Renal cortical epithelial cell (primary cell): ENCODE measurements at places on chromosomes 5 and 9.

GRCh38 chr5:156552855-156553358, 225.9 kb downstream of the SGCD start:
- DNase-seq = no peak

- peak; percentile 84 for DNase-seq
Measured at GRCh38 chr5:73136055-73136562, 15.7 kb downstream of the TMEM171 start.

DNA sequence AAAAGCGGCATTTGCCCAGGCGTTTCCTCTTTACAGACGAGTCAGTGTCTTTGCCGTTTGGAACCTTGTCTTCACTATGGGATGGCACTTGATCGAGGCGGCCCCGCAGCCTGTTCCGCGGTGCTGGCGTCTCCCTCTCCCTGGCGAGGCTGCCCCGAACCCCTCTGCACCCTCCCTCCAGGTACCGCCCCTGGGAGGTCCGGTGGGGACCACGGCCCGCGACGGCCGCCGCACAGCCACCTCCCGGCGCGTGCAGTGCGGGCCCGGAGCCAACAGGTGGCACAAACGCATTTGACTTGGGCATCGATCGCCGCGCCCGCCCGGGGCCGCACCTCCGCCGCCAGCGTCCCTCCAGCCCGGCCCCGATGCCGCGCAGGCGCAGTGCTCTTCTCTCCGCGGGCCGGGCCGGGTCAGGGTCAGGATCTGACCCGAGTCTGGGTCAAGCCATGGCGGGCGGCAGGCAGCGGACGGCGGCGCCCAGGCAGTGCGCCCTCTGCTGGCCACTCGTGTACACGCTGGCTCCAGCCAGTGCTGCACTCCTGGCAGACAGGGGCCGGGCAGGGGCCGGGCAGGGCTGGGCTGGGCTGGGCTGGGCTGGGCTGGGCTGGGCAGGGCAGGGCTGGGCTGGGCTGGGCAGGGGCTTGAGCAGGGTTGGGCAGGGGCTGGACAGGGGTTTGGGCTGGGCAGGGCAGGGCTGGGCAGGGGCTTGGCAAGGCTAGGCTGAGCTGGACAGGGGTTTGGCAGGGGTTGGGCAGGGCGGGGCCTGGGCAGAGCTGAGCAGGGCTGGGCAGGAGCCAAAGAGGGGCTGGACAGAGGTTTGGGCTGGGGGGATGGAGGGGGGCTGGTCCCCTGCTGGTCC, 155.8 kb upstream of the IRX4 start:
- no peak for DNase-seq

GRCh38 chr9:33025572-33026342, 684 bp downstream of the DNAJA1 start:
- DNase-seq = peak; percentile 29

DNA sequence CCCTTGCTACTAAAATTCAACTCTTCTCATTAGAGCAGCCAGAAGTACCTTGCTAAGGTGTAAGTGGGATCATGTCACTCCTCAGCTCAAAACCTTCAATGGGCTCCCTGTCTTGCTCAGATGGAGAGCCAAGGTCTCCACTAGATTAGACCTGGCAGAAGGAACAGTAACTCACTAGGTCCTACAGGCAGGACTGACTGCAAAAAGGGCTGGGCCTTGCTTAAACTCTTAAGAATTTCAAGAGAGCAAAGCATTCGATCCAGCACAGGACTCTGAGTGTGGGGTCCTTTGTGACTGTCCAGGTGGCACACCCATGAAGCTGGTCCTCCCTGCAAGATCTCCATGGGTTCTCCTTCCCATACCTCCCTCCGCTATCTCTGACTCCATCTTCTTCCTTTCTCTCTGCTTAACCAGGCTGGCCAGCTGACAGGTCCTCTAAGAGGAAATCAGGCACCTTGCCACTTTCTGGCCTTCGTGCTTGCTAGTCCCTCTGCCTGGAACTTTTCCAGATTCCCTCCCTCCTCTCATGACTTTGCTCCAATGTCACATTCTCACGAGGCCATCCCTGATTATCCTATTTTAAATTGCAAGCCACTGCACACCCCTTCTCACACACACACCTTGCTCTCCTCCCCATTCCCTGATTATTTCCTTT, 70.2 kb downstream of the BASP1 start:
- DNase-seq = no peak

DNA sequence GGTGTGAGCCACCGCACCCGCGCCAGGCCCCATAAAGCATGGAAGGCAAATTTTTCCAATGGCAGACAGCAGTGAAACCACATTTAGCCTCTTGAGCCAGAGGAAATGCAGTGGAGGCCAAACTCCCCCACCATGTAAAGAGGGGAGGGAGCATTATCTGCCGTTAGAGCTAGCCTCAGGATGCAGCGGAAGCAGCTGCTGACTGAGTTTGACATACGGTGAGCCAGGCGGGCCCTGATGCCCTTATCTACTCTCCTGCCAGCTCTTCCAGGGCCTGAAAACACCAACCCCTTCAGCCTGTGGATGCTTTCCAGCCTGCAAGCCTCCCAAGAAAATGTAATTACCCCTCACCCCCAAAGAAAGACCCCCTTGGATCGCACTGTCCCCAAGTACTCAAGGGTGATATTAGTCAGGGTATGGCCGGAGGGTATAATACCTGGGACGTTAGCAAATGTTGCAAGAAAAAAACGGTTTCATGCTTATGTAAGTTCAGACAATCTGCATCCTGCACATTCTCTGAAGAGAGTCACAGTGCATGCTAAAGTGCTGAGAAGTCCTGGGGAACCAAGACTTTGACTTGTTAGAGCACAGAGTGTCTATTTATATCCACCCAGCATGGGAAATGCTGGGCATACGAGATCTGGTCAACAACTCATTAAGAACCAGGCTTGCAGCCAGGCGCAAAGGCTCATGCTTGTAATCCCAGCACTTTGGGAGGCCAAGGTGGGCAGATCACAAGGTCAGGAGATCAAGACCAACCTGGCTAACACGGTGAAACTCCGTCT, 11.3 kb upstream of the GGTA1 start:
- no peak for DNase-seq

GRCh38 chr9:85212209-85212608, 529.5 kb downstream of the AGTPBP1 start:
- peak; percentile 93 for DNase-seq

DNA sequence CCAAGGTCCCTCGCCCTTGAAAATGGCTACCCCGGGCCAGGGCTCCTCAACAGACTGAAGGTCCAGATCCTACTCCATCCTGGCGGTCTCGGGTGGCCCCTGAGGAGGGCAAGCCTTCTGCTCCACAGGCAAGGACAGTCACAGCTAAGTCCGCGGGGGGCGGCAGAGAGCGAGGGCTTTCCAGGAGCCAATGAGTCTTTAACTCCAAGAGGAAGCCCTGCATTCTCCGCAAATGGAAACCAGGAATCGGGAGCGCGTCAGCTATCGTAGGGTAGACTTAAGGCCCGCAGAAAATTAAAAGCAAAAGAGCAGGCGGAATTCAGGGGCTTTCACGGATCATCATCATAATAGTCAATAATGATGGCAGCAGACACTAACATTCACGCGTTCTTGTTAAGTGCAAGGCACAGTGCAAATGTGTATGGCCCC, 87.8 kb upstream of the TNFAIP8 start:
- peak; percentile 95 for DNase-seq

- DNase-seq = no peak
Measured at GRCh38 chr5:5104550-5104949, 35.6 kb upstream of the ADAMTS16 start.
